Fibroblast of skin of abdomen (primary cell): ENCODE measurements at places on chromosomes 13 and 19.

GRCh38 chr19:34353546-34353945, 11.4 kb upstream of the GPI start:
- DNase-seq, result no peak

- peak; percentile 65 for DNase-seq
Measured at GRCh38 chr13:110334841-110335490, 27.9 kb downstream of the COL4A2 start.

- no peak for DNase-seq
Measured at GRCh38 chr19:18899624-18900560, 3.9 kb upstream of the CERS1 start.

- no peak for DNase-seq
Measured at GRCh38 chr13:103965506-103966243, 899.5 kb upstream of the SLC10A2 start.

GRCh38 chr13:29165840-29166239, 345.7 kb downstream of the MTUS2 start:
- DNase-seq, result peak; percentile 17

GRCh38 chr13:113839536-113840204, 24.2 kb downstream of the GAS6 start:
- no peak for DNase-seq

- DNase-seq, result no peak
Measured at GRCh38 chr19:51086153-51086850, 3.6 kb upstream of the KLK14 start.

- peak; percentile 36 for DNase-seq
Measured at GRCh38 chr13:29362849-29363604, 232.5 kb downstream of the SLC7A1 start.

- DNase-seq, result no peak
Measured at GRCh38 chr13:75803164-75803611, 167.1 kb downstream of the LMO7 start.

DNA sequence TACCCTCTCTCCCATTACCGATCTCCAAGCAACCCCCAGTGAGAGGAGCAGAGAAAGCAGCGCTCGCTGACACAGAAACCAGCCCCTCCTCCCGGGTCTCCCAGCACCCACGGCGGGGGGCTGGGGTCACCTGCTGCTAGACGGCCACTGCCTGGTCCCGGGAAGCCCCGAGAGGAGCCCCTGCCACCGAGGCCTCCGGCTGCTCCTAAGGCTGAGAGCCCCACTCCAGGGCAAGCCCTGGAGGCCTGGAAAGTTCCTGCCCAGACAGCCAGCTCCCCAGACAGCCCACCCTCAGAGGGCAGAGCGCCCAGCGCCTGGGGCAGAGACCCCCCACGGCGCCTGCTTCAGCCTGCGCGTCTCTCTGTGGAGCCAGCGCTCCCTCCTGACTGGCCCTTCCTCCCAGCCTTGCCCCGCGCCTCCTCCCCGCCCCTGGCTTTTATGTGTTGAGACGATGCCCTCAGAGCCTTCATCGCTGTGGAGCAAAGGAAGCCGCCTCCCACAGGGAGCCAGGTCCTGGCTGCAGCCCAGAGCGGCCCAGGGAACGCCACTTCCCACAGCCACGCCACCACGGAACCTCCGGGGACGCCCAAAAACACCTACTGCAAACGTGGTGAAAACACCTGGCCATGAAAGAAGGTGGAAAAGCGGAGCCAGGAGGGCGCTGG, 51.1 kb downstream of the MLLT1 start:
- peak; percentile 23 for DNase-seq

- peak; percentile 65 for DNase-seq
Measured at GRCh38 chr19:10269333-10270179, 1.4 kb upstream of the ICAM1 start.

DNA sequence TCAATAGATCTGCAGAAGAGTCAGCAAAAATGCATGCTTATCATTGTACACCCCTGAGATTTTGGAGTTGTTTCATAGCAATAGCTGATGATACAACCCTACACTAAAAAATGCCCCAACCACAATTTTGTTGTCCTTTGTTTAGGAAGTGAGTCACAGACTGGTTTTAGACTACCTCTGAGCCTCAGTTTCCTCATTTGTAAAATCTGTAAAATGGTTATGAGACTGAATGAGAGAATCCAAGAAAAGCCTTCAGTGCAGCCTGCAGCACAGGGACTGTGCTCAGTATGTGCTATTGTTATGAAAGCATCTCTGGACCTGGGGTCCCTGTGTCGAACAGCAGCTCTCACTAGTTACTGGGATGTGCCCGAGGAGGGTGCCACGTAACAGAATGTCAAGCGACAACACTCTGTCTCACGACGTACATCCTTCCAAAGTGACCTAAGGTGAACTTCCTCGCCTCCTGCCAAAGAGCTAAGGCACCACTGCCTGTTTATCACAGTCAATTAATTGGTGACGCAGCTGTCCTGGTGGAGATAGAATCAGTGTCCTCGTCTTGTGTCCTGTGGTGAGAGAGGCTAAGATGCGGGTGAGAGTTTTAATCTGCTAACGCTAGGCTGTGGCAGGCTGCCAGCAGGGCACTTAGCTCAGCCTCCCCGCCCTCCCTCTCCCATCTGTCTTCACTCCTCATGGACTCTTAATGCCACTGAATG, 18.1 kb downstream of the DHRS12 start:
- DNase-seq, result peak; percentile 50

GRCh38 chr13:93800342-93800741, 573.7 kb downstream of the GPC6 start:
- no peak for DNase-seq

- DNase-seq, result peak; percentile 72
Measured at GRCh38 chr19:8575467-8575997, 1.7 kb downstream of the MYO1F start.

DNA sequence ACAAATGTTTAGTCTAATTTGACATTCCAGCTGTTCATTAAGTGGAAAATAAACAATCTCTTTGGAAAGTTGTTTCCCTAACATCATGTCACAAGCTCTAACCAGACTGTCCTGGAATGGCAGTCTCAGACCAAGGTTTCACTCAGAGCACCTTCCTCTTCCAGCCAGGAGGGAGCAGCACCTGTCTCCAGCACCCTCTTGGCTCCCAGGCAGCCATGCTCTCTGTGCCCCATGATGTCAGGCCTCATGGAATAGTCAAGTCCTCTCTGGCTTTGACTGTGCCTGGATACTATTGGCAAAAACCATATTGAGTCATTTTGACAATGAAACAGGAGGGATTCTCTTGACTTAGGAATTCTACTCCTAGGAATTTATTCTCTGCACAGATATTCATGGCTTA, 171.4 kb downstream of the OXGR1 start:
- DNase-seq, result no peak

- no peak for DNase-seq
Measured at GRCh38 chr19:1290703-1291651, 5.3 kb downstream of the EFNA2 start.

GRCh38 chr19:42487032-42487797, 41.1 kb downstream of the CEACAM1 start:
- peak; percentile 55 for DNase-seq

DNA sequence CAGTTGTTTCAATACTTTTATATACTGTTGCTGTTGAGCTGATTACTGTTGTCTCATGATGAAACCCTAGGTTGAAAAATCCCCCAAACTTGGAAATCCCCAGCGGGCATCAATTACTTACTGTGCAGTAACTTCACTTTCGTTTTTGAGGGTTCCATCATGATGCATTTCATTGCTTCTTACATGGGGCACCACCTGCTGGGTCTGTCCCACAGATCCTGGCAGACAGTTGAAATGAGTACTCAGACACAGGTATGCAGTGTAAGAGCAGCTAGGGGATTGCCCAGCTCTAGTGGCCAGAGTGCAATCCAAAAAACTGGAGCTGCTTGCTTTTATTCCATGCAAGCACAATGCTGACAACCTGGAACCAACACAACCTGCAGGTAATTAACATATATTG, 132.5 kb upstream of the ZNF91 start:
- no peak for DNase-seq

GRCh38 chr13:60043262-60043661, 120.5 kb downstream of the DIAPH3 start:
- DNase-seq, result peak; percentile 31

- no peak for DNase-seq
Measured at GRCh38 chr13:66195238-66195637, 1034.9 kb downstream of the PCDH9 start.

- DNase-seq, result no peak
Measured at GRCh38 chr19:55980415-55980814, 6.2 kb upstream of the NLRP5 start.

- no peak for DNase-seq
Measured at GRCh38 chr13:36190771-36191170, 23.6 kb downstream of the SOHLH2 start.

- no peak for DNase-seq
Measured at GRCh38 chr19:5687360-5688198, 2.5 kb upstream of the RPL36 start.

DNA sequence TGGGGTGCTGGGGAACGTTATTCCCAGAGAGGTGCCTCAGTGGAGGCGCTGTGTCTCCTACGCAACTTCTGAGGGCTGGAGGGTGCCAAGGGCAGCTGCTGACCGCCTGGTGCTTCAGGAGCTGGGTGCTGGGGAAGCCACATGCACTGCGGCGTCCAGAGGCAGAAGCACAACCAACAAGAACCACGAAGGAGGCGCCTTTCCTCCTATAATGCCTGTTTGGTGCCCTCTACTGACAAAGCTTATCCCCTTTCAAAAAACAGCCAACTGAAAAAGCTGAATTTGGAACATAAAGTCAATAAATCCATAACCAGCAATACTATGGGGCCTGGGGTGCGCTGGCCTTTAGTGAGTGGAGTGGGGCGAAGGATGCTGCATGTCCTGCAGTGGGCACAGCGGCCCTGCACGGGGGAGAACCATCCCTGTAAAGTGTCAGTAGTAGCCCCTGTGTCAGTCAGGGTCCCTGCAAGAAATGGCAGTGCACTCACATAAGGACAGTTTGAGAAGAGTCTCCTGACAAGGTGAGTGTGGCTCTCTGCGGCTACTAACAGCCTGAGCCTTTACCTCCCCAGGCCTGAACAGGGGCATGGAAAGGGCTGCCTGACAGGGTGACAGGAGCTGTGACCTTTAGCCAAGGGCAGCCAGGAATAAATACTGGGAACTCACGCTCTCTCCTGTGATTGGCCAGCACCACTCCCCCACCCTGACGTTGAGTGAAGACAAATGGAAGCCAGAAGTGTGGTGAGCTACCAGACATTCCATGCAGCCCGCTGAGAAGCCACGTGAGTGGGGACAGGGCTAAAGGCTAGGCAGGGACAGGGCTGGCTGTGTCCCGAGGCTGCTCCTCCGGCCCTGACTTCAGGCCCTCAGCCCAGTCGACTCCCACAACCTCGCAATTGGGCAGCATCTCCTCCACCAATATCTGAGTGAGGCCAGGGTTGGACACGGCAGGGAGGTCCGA, 4.5 kb upstream of the B3GNT8 start:
- no peak for DNase-seq

GRCh38 chr13:101944521-101944920, 457.3 kb downstream of the FGF14 start:
- no peak for DNase-seq

DNA sequence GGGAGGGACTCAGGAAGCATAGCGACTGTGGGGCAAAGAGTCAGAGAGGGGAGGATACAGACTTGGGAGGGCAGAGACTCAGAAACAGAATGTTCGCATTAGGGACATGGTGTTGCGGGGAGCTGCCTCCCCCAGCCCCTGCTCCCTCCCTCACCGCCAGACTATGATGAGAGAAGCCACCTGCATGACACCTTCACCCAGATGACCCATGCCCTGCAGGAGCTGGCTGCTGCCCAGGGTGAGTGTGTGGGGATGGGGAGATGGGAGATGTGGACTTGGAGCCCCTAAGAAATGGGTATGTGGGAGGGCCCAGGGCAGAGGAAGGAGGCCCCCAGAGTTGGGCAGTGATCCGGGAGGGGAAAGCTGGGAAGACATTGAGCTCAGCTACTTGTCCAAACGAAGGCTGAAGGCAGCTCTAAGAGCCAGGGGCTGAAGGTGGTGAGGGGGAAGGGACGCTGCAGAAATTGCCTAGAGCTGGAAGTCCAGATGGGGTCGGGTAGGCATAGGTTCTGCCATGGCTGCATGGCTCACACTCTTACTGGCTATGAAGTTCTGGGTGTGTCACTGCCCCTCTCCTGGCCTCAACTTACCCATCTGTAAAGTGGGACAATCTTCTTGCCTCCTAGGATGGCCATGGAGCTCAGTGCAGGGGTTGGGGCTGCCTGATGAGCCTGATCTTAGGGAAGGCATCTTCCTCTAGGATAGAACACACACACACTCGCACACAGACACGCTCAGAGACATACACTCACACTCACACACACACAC, 1.4 kb downstream of the SPACA6 start:
- no peak for DNase-seq

GRCh38 chr13:72638059-72638815, 89.2 kb downstream of the MZT1 start:
- peak; percentile 1 for DNase-seq

GRCh38 chr19:575527-576506, 3.4 kb downstream of the BSG start:
- no peak for DNase-seq

DNA sequence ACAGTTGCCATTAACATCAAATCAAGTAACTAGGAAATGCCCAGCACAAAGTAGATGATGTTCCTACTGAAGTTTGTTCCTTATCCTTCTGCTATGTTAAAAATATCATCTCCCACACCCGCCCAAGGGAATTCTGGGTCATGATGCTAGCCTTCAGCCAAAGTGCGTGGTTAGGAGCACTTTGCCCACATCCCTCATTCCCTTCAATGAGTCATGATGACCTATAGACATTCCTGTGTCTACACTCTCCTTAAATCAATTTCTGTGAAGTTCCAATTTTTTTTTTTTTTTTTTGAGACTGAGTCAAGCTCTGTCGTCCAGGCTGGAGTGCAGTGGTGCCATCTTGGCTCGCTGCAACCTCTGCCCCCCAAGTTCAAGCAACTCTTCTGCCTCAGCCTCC, 17.0 kb downstream of the RXFP2 start:
- DNase-seq, result peak; percentile 96

DNA sequence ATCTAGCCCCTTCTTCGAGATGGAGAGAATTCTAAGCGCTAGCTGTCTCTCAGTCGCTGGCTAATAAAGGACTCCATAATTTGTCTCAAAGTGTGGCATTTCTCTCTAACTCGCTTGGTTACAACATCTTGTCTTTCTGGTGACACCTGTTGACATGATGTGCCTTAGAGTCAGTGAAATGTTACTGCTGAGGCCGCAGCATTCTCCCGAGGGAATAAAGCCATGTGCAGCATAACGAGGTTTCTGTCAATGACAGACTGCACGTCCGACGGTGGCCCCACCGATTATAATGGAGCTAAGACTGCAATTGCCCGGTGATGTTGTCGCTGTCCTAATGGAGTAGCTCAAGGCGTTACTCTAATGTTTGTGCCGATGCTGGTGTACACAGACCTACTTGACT, 20.3 kb upstream of the GPR32 start:
- no peak for DNase-seq

DNA sequence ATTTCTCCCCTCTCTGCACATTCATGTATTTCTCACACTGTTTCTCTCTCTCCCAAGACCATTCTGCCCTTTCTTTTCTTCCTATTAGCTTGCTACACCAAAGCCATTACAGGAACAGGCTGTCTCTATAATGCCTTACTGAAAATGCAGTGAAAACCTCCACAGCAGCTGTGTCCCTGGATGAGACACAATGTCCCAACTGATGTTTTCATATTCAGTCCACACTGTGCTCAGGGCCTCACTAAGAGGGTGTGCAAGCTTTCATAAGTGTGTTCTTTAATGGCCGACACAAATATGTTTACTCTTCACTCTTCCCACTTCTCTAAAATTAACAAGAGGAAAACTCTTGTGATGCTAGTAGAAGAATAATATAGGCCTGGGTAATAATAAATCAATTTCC, 163.4 kb downstream of the KCTD12 start:
- DNase-seq, result no peak
